ENCODE measurements at places on chromosomes 7 and 10.

GRCh38 chr7:1193593-1194424, 33.8 kb upstream of the ZFAND2A start:
- no peak for DNase-seq

DNA sequence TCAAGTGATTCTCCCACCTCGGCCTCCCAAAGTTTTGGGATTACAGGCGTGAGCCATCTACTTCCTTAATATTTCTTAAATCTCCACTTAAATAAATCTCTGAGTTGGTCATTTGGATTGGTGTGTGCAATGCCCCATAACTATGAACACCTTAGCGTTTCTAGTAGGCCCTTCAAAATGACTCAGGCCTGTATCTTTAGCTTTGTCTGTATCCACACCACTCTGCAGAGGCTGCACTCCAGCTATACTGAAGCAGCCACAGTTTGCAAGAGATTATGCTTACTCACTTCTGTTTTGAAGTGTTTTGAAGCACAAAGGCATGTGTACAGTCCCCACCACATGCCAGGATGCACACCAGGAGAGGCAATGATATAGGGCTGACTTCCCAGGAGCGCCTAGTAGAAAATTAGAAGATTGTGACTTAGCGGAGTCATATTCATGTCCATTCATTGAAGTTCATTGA, 2.4 kb upstream of the ST7 start:
- DNase-seq = no peak

GRCh38 chr10:3350617-3351258, 178.2 kb upstream of the PITRM1 start:
- DNase-seq = no peak

DNA sequence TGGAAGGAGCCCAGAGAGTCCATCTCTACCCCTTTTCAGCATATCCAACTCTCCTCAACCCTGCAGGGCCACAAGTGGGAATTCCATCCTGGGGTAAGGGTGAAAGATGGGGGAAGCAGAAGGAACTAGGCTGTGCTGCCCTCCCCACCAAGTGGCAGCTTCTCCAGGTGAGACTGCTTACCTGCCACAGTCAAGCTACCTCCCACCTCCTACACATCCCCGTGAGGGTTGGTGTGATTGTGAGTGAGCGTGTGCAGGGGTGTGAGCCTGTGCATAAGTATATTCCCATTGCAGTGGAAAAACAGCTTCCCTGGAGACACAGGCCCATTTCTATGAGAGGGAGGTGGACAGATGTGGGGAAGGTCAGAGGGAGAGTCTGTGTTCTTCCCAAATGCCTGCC, 376.6 kb downstream of the PLXNA4 start:
- no peak for DNase-seq

DNA sequence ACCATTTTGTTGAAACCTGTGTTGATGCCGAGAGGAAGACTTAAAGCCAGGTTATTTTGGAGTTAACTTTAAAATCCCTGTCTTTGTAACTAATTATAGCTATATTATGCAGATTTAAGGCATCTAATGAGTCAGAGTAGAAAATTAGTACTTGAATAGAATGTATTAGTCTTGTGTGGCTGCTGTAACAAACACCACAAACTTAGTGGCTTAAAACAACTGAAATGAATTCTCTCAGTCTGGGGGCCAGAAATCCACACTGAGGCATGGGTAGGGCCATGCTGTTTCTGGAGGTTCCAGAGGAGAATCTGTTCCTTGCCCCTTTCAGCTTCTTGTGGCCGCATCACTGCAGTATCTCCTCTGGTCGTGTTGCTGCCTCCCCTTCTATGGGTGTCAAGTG, 8.5 kb upstream of the KLF6 start:
- DNase-seq = no peak

DNA sequence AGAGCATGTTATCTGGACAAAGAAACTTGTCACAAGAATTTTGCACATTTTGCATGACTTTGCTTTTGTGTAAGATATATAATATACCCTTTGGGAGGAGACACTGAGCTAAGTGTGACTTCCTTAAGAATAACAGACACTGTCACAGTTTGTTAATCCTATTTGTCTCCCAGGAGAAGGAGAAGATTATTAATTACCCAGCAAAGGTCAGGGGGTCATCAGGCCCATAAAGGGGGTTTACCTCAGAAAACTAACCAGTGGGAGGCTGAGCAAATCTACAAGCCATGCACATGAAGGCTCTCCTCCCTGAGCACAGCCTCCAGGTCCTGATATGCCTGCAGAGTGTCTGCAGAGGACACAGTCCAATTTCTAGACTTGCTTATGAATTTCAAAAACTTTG, 10.1 kb upstream of the MET start:
- no peak for DNase-seq

- DNase-seq = no peak
These were observed 33.4 kb downstream of the XPNPEP1 start for GRCh38 chr10:109889867-109890266.

DNA sequence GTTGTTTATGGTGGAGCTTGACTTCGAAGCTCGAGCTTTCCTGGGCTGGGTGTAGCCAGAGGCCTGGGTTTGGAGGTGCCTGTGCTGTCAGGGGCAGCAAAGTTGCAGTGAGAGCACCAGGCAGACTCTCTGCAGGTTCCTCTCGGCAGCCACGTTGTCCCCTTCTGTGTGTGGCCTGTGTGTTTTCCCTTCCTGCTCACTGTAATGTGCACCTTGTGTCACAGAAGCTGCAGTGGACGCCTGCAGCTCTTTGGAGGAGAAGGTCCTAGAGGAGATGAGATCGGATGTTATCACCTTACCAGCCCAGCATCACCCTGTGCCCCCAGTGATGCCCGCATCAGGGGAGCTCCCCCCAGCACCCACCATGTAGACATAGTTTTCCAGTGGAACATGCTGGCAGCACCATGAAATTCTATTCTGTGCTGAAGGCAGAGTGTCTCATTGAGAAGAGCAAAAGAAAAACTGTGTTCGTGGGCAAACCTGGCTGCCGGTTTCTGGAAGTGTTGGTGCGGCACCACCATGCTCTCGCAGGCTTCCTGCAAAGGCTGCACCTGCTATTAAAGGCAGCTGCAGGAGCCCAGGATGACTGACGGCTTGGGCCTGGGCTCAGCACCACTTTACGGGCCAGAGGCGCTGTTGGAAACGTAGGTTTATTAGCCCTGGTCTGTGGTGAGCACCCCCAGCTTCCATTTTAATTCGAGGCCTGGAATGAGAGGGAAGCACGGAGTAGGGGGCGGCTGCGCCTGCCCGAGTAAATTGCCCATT, 609.8 kb upstream of the FOXK1 start:
- no peak for DNase-seq

DNA sequence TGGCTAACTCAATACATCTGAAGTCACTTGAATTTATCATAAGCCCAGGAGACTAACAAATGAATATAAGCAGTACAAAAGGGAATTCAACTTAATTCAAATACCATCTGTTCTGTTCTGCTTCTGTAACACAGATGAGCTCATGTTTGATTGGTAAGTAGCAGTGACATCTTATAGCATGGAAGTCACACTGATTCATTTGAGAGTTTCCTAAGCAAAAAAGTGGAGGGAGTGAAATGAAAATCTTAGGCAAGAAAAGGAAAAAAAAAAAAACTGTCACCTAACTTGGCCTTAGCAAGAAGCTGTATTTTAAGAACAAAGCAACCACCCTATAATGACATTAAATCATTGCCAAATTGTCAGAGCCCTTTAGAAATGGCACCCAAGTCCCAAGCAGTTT, 49.5 kb downstream of the SMURF1 start:
- no peak for DNase-seq

GRCh38 chr10:28897617-28898464, 220.5 kb downstream of the BAMBI start:
- DNase-seq = no peak

- no peak for DNase-seq
These were observed 194.0 kb upstream of the AHR start for GRCh38 chr7:17104419-17104818.

DNA sequence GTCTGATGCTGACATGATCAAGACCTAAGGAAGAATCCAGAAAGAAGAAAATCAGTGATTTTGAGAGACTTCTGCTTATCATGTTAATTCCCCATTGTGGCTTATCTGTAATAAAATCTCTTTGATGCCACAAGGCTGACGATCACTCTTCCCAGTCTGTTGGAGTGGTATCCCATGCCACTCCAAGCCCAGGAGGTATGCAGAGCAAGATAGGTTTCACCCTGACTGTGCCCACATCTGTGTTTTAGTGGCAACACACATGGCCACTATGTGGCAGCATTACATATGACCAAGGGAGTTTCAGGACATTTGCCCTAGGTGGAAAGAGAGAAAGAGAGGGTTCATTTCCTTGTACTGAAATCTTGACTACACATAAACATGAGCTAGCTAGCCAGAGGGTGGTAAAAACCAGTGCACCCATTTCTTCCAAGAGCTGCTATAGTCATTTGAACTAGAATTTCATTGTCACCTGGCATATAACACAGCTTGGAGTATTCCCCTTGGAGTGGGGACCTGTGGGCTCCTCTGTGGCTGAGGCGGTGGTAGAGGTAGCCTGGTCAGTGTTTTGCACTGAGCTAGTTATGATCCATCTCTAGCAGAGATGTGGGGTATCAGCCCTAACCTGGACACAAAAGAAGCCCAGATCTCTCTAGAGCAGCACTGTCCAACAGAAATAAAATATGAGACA, 20.8 kb downstream of the LAMB4 start:
- DNase-seq = no peak

- no peak for DNase-seq
These were observed 718 bp upstream of the CTBP2 start for GRCh38 chr10:125160856-125161706.

DNA sequence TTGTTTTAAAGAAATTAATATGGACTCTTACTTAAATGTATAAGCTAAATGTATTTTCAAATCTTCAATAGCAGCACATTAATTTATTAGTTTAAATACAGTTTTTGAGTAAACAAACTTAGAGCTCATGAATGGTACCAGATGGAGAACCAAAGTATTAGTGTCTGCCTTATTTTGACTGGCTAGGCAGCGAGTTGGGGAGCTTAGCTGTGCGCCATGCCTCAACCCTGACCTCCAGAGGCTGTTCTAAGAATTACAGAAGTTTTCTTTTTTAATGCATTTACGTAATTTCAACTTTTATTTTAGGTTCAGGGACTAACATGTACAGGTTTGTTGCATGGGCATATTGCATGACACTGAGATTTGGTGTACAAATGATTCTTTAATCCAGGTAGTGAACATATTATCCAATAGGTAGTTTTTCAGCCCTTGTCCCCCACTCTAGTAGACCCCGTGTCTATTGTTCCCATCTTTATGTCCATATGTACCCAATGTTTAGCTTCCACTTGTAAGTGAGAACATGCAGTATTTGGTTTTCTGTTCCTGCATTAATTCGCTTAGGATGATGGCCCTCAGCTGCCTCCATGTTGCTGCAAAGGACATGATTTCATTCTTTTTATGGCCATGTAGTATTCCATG, 166.8 kb downstream of the IQUB start:
- no peak for DNase-seq
